ENCODE measurements at places on chromosomes 16 and 17. TPM values are rescaled to one million over a fixed set of nuclear protein-coding genes. Genes with fewer than 3 reads are reported as not detected.

Gene HSD17B1
- total RNA-seq = 2.0 TPM

- peaks cover 11% of the 10 kb centered on the region for H3K4me1 ChIP-seq
- H3K4me3 ChIP-seq = no peak overlapping the region
- no peaks in the 10 kb centered on the region for H3K27me3 ChIP-seq
Measured at GRCh38 chr17:77119668-77120301, 21.0 kb upstream of the SEC14L1 start.

DNA sequence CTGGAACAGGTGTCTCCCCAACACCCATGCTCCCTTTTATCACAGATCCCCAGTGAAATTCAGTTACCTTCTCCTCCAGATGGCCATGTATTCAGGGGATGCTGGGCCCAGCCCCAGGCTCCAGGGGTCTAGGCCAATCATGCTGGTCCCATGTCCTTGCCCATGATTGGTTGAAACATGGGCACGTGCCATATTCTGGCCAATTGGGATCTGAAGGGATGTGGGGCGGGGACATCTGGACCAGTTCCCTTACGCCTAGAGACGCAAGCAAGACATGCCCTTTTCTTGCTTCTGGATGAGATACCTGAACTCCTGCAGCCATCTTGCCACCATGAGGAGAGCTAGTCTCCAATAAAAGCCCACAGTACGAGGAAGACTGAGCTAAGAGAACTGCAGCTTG is 31.0 kb upstream of the ST6GALNAC1 start:
- no peak overlapping the region for H3K27ac ChIP-seq
- H3K36me3 ChIP-seq = no peaks in the 10 kb centered on the region
- no peak for DNase-seq
- H3K4me1 ChIP-seq = peaks cover 11% of the 10 kb centered on the region
- no peak overlapping the region for H3K4me3 ChIP-seq

GRCh38 chr17:65856865-65857264 is 295.4 kb upstream of the AXIN2 start:
- no peak for DNase-seq
- H3K4me3 ChIP-seq = no peak overlapping the region
- H3K27me3 ChIP-seq = no peaks in the 10 kb centered on the region
- no peak overlapping the region for H3K27ac ChIP-seq
- no peaks in the 10 kb centered on the region for H3K36me3 ChIP-seq

Gene OR3A3
- total RNA-seq = not detected

GRCh38 chr17:58277107-58277801 is 3.5 kb downstream of the MPO start:
- no peak overlapping the region for H3K4me3 ChIP-seq
- H3K27me3 ChIP-seq = no peaks in the 10 kb centered on the region
- H3K4me1 ChIP-seq = peaks cover 10% of the 10 kb centered on the region
- H3K36me3 ChIP-seq = no peaks in the 10 kb centered on the region
- H3K27ac ChIP-seq = no peak overlapping the region

Gene CPSF4L
- total RNA-seq = not detected

Gene LRRC46
- not detected for total RNA-seq

Gene IGFALS
- not detected for total RNA-seq

Measured in vagina (tissue), 2 donors.